Type B pancreatic cell (in vitro differentiated cells): ENCODE measurements at places on chromosomes 7 and 10.

DNA sequence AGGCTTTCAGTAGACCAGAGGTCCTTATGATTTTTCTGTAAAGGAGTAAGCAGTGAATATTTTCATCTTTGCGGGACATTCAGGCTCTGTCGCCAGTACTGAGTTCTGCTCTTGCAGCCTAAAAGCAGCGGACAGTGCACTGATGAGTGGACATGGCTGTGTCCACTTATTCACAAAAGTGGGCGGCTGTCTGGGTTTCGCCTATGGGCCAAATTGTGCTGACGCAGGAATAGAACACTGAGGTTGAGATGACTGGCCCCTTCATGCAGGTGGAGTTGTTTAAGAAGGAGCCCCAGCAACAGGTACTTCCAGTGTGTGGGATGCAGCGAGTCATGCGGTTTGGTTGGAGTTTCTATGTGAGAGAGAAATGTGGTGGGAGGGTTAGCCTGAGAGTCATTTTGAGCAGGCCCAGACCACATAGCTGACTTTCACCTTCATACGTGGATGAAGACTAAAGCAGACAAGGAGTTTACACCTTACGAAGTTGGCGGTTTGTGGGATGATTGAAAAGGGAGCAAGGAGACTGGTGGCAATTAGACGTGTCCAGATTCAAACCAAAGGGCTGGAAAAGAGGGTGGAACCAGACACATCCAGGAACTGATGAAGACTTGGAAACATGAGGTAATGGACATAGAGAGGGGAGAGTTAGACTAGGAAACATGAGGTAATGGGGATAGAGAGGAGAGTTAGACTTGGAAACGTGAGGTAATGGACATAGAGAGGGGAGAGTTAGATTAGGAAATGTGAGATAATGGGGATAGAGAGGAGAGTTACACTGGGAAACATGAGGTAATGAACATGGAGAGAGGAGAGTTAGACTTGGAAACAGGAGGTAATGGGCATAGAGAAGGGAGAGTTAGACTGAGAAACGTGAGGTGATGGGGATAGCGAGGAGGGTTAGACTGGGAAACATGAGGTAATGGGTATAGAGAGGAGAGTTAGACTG, 38.2 kb downstream of the WDR37 start:
- no peak for DNase-seq

GRCh38 chr10:28774051-28774995, 97.0 kb downstream of the BAMBI start:
- DNase-seq: no peak

DNA sequence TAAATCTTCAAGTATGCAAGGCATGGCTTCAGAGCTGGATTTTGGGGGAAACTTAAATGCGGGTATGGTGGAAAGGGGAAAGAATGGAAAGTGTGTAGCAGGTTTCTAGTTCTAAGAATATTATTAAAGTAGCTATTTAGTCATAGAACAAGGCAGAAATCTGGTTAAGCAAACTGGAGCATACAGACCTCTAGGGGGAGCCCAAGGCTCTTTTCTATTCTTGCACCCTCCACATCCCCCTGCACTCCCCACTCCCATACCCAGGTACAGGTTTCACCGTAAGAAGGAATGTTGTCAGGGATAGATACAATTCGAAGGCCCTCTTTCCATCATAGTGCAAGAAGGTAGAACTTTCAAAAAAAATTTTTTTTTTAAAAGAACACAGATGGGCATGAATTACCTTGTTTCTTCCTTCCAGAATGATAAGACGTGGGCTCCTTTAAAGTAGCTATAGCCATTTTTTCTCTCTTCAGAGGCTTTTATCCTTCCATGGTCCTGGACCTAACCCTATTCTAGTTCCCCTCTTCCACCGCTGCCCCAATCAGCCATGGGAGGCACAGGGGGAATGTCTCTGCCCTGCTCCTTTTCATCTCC, 41.5 kb upstream of the SMIM30 start:
- DNase-seq: no peak

DNA sequence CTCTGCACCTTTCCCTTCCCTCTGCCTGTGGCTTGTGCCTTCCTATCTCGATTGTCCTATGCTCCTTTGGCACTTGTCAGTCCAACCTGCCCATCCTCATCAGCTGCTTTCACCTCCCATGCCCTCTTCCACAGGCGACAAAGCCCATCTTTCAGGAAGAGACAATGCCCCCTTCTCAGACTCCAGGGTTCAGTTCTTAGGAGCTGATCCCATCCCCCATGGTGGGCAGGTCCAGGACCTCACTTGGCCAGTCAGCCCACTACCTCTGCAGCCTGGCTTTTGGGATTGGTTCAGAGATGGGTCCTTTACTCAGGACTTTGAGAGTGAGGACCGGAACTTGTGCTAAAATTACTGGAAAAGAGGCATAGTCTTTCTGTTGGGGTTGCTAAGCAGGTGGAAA, 74.0 kb upstream of the NANOS1 start:
- peak; percentile 36 for DNase-seq

GRCh38 chr10:14240253-14241189, 90.2 kb downstream of the FRMD4A start:
- no peak for DNase-seq

GRCh38 chr7:86708031-86708680, 64.4 kb downstream of the GRM3 start:
- DNase-seq: no peak
